IPS DF 6.9 (cell line): ENCODE measurements at places on chromosomes 7 and 10.

DNA sequence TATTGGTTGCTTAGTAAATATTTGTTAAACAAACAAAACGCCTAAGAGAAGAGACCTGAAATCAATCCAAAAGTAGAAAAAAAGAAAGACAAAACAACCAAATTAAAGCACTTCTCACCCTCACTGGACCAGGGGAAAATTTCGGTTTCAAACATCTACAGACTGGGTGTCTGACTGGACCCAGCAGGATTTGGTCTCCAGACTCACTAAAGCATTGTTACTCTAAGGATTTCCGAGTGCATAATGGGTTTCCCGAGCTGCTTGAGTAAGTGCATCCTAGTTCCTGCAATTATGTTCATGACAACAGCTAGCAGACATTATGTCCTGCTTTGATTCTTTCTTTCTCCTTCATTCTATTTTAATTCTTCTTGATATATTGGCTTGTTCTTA lies 51.8 kb upstream of the FAM3C start:
- no peak for DNase-seq

- DNase-seq, result no peak
These were observed 15.0 kb upstream of the INSIG1 start for GRCh38 chr7:155282671-155283070.

GRCh38 chr10:82278401-82279182 lies 403.6 kb downstream of the NRG3 start:
- no peak for DNase-seq

DNA sequence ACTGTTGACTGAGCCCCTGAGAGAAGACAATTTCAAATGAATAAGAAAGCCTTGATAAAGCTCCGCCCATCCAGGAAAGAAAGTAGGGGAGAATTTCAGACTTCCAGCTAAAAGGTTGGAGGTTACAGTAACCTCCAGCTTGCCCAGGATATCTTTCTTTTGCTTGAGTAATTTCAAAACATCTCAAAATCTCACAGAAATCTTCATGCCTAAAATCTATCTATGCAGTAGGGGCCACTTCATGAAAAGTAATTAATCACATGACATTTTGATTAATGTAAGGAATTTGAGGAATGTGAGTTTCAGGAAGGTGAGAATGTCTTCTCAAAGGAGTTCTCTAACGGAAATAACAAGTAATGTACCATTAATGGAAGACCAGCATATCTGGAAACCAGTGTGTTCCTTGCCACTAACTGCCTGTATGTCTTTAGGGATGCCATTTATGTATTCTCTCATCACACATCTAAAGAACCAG lies 24.2 kb downstream of the TRIL start:
- no peak for DNase-seq

- no peak for DNase-seq
These were observed 38.0 kb downstream of the CYTH3 start for GRCh38 chr7:6234384-6234783.
